ENCODE measurements at places on chromosomes 13 and 19. TPM values are rescaled to one million over a fixed set of nuclear protein-coding genes. Genes with fewer than 3 reads are reported as not detected.
A peak's percentile ranks its signal among the peaks of the same experiment; 100 is the strongest.

- H3K4me3 ChIP-seq: no peak overlapping the region
- H3K27me3 ChIP-seq: peaks cover 11% of the 10 kb centered on the region
- no peak overlapping the region for H3K27ac ChIP-seq
- no peaks in the 10 kb centered on the region for H3K36me3 ChIP-seq
Measured at GRCh38 chr13:50446611-50447010, 396.9 kb downstream of the DLEU7 start.

The TBXA2R gene
- 0.92 TPM for total RNA-seq

The PGLYRP1 gene
- not detected for total RNA-seq

DNA sequence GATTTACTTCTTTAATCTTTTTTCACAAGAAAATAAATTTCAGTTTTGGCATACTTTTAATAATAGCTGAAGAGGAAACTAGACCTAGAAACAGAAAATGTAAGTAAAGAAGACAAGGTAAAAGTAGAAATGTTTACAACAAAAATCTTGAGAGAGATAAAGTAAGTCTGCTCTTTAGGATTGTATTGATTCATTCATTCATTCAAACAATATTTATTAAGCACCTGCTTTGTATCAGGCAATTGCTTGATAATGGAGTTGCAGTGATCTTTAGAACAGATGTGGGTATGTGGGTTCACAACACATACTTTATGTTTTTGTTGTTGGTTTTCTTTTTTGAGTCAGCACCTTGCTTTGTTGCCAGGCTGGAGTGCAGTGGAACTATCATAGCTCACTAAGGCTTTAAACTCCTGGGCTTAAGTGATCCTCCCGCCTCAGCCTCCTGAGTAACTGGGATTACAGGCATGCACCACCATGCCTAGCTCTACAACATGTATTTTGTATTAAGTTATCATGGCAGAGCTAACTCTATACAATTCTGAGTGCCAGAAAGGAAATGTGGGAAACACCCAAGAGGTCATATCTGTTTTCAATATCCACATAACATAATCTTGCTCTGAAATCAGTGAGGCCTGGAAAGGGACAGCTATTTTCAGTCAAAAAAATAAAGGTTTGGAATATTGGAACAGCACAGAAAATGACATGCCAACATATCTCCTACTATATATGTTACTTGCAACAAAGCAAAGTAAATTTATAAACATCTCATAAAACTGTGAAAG is 8.8 kb upstream of the SPART start:
- no peaks in the 10 kb centered on the region for H3K36me3 ChIP-seq
- peaks cover 8% of the 10 kb centered on the region for H3K27me3 ChIP-seq
- H3K4me3 ChIP-seq: no peak overlapping the region
- DNase-seq: no peak
- H3K4me1 ChIP-seq: peaks cover 3% of the 10 kb centered on the region

The TGFBR3L gene
- 0.79 TPM for total RNA-seq

- no peaks in the 10 kb centered on the region for H3K27me3 ChIP-seq
- no peak overlapping the region for H3K27ac ChIP-seq
- DNase-seq: no peak
- no peaks in the 10 kb centered on the region for H3K36me3 ChIP-seq
- no peaks in the 10 kb centered on the region for H3K4me1 ChIP-seq
- no peak overlapping the region for H3K4me3 ChIP-seq
Measured at GRCh38 chr13:102028206-102028605, 373.6 kb downstream of the FGF14 start.

DNA sequence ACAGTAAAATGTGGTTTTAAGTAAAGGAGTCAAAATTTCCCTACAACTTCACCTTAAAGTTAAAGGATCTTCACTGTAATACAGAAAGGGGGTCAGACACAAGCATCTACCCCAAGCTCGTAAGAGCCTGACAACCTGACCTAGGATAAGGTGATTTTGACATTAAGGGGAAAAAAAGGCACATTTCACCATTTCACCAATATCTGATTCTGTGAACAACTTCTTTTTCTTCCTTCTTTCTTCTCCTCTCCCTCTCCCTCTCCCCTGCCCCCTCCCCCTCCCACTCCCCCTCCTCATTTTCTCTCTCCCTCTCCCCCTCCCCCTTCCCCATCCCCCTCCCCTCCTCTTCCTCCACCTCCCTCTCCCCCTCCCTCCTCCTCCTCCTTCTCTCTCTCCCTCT is 796.7 kb upstream of the ARGLU1 start:
- no peak for DNase-seq
- H3K4me3 ChIP-seq: no peak overlapping the region
- H3K4me1 ChIP-seq: no peaks in the 10 kb centered on the region
- no peaks in the 10 kb centered on the region for H3K36me3 ChIP-seq
- no peak overlapping the region for H3K27ac ChIP-seq
- H3K27me3 ChIP-seq: no peaks in the 10 kb centered on the region

The KCTD12 gene
- total RNA-seq: 5.8 TPM

The S1PR5 gene
- not detected for total RNA-seq

The CRLF1 gene
- not detected for total RNA-seq

The ZNF625 gene
- total RNA-seq: 6.1 TPM

GRCh38 chr13:28889086-28889732 is 69.1 kb downstream of the MTUS2 start:
- H3K4me1 ChIP-seq: no peaks in the 10 kb centered on the region
- DNase-seq: no peak
- H3K27ac ChIP-seq: no peak overlapping the region
- H3K27me3 ChIP-seq: no peaks in the 10 kb centered on the region
- no peaks in the 10 kb centered on the region for H3K36me3 ChIP-seq

DNA sequence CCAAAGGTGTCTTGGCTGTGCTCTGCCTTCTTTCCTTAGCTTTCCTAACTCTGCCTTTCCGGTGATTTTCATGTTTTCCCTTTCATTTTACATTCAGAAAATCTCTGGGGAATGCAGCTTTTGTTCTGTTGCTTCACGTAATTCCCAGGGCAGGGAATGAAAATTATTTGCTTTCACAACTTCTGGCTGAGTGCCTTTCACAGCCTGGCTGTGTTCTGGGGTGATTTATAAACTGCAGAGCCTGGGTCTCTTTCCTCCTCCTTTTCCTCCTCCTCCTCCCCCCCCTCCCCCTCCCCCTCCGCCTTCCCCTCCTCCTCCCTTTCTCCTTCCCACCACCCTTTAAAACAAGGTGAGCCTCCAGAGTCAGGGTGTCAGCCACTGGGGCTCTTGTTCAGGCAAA is 84.3 kb downstream of the RNASEH2B start:
- H3K27ac ChIP-seq: no peak overlapping the region
- H3K4me3 ChIP-seq: no peak overlapping the region
- H3K4me1 ChIP-seq: peaks cover 30% of the 10 kb centered on the region
- DNase-seq: no peak
- H3K27me3 ChIP-seq: no peaks in the 10 kb centered on the region

- peak within 1 kb of the TSS; percentile 93 for H3K27ac ChIP-seq
- H3K4me3 ChIP-seq: peak within 1 kb of the TSS; percentile 83
- H3K36me3 ChIP-seq: peaks cover 11% of the 10 kb centered on the region
- peaks cover 37% of the 10 kb centered on the region for H3K4me1 ChIP-seq
- peak; percentile 84 for DNase-seq
Measured at GRCh38 chr19:913080-913748, at the start of gene R3HDM4. Gene R3HDM4, minus strand, starts transcription at chr19:913219. Its CDS starts 62 bp downstream, at chr19:913157.

GRCh38 chr13:68380041-68380973 is 1150.2 kb upstream of the PCDH9 start:
- no peak for DNase-seq
- no peaks in the 10 kb centered on the region for H3K27me3 ChIP-seq
- H3K27ac ChIP-seq: no peak overlapping the region
- H3K4me1 ChIP-seq: no peaks in the 10 kb centered on the region
- H3K36me3 ChIP-seq: no peaks in the 10 kb centered on the region

- no peaks in the 10 kb centered on the region for H3K27me3 ChIP-seq
- DNase-seq: no peak
- no peak overlapping the region for H3K27ac ChIP-seq
- H3K4me1 ChIP-seq: peaks cover 8% of the 10 kb centered on the region
Measured at GRCh38 chr19:5017235-5017634, 48.3 kb downstream of the KDM4B start.

DNA sequence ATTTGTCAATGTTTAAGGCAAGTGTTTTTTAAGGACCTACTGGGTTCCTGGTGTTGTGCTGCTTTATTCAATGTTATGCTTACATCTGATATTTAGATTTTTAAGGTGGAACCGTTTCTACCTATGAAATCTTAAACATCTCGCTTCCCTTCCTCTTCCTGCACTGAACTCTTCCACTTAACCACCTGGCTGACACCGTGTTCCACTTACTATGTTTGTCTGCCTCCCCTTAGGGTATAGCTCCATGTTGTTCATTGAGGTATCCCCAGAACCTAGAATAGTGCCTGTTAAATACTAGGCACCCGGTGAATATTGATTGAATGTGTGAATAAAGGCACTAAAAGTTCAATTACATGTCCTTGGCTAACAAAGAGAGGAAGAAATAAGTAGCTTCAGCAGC is 104.9 kb downstream of the RNF17 start:
- H3K4me1 ChIP-seq: no peaks in the 10 kb centered on the region
- H3K27ac ChIP-seq: no peak overlapping the region
- no peak for DNase-seq
- peaks cover 37% of the 10 kb centered on the region for H3K27me3 ChIP-seq
- H3K36me3 ChIP-seq: no peaks in the 10 kb centered on the region
- H3K4me3 ChIP-seq: no peak overlapping the region

The ZNF793 gene
- 4.1 TPM for total RNA-seq

- H3K36me3 ChIP-seq: peaks cover 32% of the 10 kb centered on the region
- DNase-seq: no peak
Measured at GRCh38 chr19:37077501-37077933, 716 bp upstream of the ZNF420 start.

- H3K4me3 ChIP-seq: no peak overlapping the region
- H3K27ac ChIP-seq: no peak overlapping the region
- no peak for DNase-seq
Measured at GRCh38 chr13:114025405-114025713, 51.5 kb upstream of the C13orf46 start.

- DNase-seq: no peak
- no peak overlapping the region for H3K27ac ChIP-seq
- no peaks in the 10 kb centered on the region for H3K27me3 ChIP-seq
- H3K4me3 ChIP-seq: no peak overlapping the region
- no peaks in the 10 kb centered on the region for H3K36me3 ChIP-seq
Measured at GRCh38 chr13:74479124-74479523, 344.9 kb upstream of the KLF12 start.

DNA sequence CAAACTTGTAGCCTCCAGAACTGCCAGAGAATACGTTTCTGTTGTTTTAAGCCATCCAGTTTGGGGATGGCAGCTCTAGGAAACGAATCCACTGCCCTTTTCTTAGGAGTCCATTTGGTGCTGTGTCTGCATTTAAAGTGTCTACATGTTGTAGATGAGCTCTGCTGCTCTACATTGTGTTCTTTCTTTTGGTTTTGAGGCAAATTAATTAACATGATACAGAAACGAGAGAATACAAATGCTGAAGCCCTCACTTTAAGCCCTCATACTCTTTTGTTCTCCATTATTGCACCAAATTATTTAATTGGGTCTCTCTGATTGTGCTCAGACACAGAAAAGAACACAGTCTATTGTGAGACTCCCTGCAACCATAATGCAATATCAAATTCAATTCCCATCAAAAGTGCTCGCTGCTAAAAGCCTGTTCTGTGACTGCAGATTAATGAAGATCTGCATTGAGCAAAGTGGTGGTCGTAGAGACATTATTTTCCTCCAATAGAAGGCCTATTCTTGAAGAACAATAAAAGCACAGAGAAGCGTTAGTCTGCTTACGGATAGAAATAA is 166.3 kb upstream of the SOX21 start:
- no peak overlapping the region for H3K27ac ChIP-seq
- no peaks in the 10 kb centered on the region for H3K4me1 ChIP-seq
- DNase-seq: no peak
- H3K4me3 ChIP-seq: no peak overlapping the region

- peak overlapping the region; percentile 97 for H3K27ac ChIP-seq
- H3K4me3 ChIP-seq: peak overlapping the region; percentile 91
- peaks cover 32% of the 10 kb centered on the region for H3K4me1 ChIP-seq
- H3K36me3 ChIP-seq: peaks cover 8% of the 10 kb centered on the region
Measured at GRCh38 chr13:49246850-49247642, 679 bp upstream of the CDADC1 start.

DNA sequence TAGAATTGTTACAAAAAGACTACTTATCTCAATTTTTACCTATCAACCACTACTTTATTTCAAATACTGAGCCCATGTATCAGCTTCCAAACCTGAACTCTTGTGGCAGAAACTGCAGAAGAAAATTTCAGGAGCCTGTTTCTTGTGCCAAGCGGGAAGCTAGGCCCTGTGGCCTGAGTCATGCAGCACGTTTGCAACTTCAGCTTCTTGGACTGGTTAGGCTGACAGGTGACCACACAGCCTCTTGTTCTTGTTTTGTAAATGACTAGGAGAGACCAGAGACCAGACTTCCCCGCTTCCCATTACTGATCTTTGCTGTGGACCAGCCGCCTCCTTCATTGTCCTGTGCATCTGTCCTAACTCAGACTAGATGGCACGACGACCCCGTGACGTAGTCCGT is 3.4 kb upstream of the LAMP1 start:
- H3K4me3 ChIP-seq: no peak overlapping the region
- peaks cover 33% of the 10 kb centered on the region for H3K4me1 ChIP-seq
- DNase-seq: no peak
- H3K36me3 ChIP-seq: peaks cover 9% of the 10 kb centered on the region
- peaks cover 55% of the 10 kb centered on the region for H3K27me3 ChIP-seq

DNA sequence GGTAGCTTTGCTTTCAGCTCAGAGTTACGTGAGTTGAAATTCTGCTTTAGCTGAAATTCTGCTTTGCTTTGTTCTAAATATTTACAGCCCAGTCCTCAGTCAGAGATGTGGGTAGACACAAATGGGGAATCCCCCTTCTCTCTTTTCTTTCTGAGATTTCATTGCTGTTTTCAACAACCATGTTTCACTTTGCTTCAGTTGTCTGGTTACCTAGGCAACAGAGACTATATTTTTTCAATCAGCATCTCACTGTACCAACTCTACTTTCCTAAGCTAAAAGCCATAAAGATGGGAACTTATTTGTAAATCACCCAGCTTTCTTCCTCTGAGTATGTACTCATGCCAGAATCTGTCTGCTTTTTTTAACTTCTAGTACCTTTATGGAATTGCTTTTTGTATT is 509.0 kb downstream of the OLFM4 start:
- no peaks in the 10 kb centered on the region for H3K27me3 ChIP-seq
- no peak for DNase-seq
- H3K4me1 ChIP-seq: no peaks in the 10 kb centered on the region
- no peak overlapping the region for H3K4me3 ChIP-seq

The GFY gene
- not detected for total RNA-seq

GRCh38 chr13:43661161-43661830 is 125.5 kb downstream of the ENOX1 start:
- no peak for DNase-seq
- H3K27ac ChIP-seq: no peak overlapping the region
- no peak overlapping the region for H3K4me3 ChIP-seq
- peaks cover 10% of the 10 kb centered on the region for H3K27me3 ChIP-seq

All from activated CD4-positive, alpha-beta T cell treated with anti-CD3 and anti-CD28 coated beads, Interleukin-2, amount 10 ng/mL, durations not matched to agents 7 days and 5 days (primary cell).